OCI-LY7 (cell line): ENCODE measurements at places on chromosomes 3 and 15.

GRCh38 chr3:184874709-184875644 is 63.0 kb downstream of the VPS8 start:
- DNase-seq = peak; percentile 45

DNA sequence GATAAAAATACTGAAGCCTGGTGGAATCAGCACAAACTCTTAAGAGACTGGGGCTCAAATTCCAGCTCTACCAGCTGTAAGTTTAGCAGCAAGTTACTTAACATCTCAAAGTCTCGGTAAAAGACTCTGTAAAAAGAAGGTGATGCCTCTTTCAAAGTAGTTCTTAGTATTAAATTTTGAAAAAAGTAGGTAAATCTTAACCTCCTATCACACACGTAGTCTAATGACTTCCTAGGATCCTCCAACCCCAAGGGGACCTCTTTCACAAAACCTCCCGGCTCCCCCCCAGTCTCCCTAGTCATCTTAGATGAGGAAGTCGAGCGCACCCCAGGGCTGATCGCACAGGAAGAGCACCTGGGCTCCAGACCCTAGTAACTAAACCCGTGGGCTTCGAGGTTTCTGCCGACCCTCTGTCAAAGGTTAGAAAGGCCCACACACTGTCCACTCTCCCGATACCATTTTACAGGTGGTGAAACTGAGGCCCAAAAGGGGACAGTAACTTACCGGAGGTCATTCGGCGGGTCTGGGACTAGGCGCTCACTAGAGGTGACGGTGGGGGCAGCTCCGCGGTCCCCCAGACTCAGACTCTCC is 427 bp downstream of the MBD4 start:
- peak; percentile 80 for DNase-seq

- DNase-seq = no peak
Observed at GRCh38 chr3:83956431-83956830, 1002.4 kb upstream of the CADM2 start.

DNA sequence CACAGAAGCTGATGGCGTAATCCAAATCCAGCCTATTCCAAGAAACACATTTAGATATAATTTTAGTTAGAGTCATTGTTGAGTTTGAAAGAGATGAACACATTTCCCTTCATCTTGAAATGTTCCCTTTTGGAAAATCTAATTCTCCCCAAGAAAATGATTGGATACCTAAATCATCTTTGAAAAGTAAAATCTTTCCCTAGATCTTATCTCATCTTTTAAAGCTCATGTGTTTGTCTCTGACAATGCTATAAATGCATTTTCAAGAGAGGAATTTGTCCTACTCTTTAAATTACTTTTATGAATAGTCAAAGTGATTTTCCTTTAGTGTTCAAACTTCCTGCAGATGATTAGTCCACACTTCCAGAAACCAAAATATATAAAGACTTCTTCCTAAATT is 82.6 kb upstream of the CNTN6 start:
- DNase-seq = no peak

DNA sequence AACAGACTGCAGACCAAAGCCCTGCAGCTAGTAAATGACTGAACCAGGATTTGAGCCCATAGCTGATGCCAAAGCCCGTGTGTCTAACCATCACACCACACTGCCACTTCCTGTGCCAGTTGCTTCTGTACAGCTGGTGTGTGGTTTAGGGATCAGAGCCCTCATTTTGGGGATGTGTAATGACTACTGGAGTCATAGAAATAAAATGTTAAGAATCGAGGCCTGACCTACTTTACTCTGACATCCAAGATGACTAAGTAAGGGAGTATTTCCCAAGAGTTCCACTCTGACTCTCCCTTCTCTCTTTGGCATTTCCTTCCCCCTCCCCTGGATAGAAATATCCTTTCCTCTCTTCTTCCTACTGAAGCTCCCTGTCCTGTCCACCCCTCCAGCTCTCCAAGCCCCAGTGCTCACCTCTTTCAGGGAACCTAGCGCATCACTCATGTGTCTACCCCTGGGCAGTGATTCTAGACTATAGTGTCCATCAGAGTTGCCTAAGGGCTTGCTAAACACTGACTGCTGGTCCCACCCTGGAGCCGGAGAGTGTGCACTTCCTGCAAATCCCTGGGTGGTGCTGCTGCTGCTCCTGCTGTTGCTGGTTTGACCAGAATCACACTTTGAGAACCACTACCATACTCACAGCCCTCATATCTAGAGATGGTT is 53.8 kb downstream of the MGLL start:
- no peak for DNase-seq

- peak; percentile 87 for DNase-seq
Observed at GRCh38 chr15:38085114-38085513, 150.7 kb downstream of the TMCO5A start.

DNA sequence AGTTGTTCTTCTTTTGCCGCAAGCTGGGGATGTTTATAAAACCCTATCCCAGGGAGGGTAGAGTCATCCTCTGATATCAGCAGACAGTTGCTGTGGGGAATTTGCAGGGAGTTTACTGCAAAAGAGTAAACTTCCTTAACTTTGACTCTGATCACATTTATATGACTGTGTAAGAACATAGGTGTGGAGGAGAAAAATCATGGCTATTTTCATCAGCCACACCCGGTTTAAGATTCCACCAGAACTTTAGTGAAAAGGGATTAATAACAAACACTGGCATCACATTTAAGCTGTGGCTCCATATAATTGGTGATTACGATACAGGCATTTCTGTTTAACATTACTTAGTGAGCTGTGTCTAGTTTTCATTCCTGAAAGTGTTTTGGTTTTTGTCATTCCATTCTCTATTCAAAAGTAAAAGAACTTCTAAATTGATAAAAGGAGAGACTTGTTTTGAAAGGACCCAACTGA is 143.1 kb downstream of the MYLK start:
- no peak for DNase-seq

DNA sequence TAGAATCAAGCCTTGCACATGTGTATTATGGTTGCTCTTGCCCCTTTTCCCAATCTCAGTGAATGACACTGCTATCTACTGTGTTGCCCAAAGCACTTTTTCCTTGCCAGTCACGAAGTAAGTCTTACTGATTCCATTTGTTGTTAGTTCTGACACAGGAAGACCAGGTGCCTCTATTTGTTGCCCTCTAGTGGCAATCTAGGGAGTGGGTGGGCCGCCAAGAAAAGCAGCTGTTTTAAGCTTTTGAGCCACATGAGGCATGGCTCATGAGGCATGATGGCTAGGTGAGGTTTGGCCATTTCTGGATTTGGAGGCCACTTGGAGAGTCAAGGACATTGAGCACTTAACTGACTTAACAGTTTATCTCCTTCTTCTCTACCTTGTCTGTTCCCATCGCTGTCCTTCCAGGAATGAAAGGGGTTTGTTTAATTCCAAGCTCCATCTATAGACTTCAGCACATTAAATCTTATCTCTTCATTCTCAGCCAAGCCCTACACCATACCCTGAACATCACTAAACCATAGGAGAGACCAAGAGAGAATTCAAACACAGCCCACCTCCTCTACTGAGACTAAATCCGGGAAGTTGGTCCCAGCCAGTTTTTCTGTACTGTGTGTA is 103.1 kb downstream of the HCN4 start:
- peak; percentile 46 for DNase-seq

DNA sequence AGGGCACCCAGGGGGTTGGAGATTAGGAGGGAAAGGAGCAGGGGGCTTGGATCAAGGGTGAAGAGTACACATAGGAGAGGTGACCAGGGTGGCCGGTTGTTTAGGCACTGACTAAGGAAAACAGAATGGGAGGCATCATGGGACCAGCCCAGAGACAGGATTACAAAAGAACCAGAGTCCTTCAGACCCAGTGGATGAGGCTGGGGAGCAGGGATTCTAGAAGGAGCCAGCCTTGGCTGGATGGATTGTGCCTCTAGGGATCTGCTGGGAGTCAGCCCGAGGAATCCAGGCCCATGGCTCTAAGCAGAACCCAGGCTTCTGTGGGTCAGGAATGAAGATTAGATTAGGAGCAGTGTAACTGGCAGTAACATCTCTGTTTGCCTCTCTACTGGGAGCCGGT is 98.6 kb downstream of the ARNT2 start:
- DNase-seq = no peak

DNA sequence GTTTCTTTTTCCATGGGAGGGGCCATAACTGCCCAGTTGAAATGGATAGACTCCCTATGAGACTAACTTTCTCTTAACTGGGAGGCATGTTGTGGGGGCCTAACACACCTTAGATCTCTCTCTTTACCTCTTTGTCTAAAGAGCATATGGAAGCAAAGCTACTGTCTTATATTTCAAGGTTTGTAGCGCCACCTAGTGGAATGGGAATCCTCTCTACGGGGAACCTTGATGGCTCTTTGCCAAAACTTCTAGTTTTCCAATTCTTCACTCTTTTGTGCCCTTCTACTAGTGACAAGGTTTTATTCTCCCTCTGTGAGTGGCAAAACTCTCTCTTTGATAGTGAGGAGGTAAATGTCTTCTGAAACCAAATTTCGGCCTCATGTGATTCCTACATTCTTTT is 1030.4 kb upstream of the CADM2 start:
- peak; percentile 72 for DNase-seq

GRCh38 chr3:150464684-150465083 is 56.6 kb downstream of the TSC22D2 start:
- DNase-seq = no peak

DNA sequence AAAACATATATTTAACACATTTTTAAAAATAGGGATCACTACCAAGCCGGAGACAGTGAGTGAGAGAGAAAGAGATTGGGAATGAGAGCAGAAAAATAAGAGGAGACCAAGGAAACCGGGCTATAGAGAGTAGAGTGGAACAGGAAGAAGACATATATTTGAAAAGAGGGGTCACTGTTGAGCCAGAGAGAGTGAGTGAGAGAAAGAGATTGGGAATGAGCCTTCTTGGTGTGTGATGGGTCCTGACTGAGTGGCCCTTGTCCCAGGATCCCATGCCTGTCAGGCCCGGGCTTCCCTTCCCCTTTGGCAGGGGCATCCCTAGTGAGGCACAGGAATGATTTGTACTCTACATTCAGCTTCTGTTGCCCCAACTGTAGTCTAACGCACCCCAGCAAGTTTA is 646.6 kb downstream of the NTRK3 start:
- no peak for DNase-seq

GRCh38 chr3:71850654-71851053 is 65.7 kb upstream of the PROK2 start:
- DNase-seq = no peak

- DNase-seq = no peak
Observed at GRCh38 chr3:172334671-172335207, 113.5 kb downstream of the GHSR start.

GRCh38 chr15:87736401-87736800 is 520.1 kb downstream of the NTRK3 start:
- DNase-seq = no peak

DNA sequence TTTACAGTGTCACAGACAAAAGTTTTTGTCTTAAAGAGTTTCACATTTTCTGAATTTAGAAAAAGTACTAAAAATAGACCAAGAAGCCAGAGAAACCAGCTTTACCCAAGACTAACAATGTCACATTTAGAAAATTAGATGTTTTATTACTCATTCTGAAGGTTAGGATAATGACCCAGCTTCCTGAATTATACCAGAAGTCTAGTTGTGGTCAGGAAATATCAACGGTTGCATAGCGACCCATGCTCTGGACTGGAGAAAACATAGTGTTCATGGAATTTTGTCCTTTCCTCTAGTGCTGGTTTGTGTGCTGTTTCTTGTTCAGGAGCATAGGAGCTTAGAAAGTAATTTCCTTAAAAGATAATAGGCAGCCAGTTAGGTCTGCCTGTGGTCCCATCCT is 59.0 kb downstream of the DPPA2 start:
- DNase-seq = no peak

GRCh38 chr3:109806929-109807328 is 469.6 kb upstream of the DPPA4 start:
- DNase-seq = peak; percentile 10

DNA sequence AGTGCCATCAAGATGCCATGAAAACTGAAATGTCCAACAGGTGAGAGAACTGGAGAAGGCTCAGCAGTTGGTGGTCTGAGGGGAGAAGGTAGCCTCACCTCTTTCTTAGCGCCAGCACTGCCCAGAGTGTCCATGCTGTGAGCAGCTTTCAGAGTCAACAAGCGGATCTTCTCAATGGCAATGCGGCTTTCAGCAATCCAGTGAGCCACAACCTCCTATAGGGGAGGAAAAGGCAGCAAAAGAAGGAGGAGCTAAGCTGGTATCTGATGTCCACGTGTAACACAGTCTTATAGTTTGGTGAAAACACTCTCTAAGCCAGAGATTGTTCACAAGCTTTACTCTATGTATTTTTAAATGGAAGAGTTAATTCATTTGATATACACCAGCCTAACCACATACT is 36.1 kb upstream of the ACKR4 start:
- no peak for DNase-seq

DNA sequence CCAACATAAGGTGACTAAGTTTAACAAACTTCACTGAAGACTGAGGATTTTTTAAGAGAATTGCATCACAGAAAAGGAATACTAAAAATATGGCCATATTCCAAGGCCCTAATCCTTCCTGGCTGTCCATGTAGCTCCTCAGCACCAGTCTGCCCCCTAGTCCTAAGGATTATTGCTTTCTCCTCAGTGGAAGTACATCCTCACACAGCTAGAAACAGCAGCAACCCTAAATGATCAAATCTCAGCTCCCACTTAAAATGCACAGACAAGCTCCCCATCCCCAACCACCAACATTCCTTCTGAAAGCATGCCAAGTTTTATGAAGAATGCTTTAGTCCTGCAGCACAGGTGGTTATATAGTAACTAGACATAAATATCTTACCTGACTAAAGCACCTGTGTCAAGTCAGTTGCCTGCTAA is 14.7 kb downstream of the ST3GAL6 start:
- DNase-seq = no peak

DNA sequence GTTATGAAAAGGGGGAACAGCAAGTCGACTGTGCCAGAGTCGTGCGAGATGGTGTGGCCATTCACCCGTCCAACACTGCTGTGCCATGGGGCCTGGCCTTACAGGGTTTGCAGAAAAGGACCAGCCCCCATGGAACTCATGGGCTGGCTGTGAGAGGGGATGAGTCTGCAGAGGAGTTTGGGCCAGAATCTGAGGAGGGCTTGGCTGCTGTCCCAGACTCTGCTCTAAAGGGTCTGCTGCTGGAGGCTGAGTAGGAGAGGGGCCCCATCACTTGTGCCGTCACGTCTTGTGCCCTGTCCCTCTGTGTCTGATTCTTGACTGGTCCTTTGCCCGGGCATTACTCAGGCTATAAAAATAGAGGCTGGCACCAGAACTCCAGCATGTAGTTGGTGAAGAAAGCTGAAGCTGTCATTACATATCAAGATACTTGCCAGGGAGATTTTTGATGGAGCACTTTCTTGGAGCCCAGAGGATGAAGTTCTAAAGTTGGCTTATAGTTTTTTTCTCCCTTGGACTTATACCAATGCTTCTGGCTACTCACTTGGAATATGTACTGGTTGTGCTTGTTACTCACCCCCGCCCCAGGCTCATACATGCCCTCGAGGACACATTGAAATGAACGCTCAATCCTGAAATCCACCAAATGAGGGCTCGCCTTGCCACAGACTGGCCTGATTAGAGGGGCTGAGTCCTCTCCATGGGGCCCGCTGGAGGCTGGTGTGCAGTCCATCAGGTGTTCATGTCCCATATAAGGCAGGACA is 10.2 kb downstream of the PXYLP1 start:
- DNase-seq = no peak

GRCh38 chr3:95670765-95671164 is 1143.6 kb upstream of the EPHA6 start:
- no peak for DNase-seq

- DNase-seq = no peak
Observed at GRCh38 chr3:112617285-112617684, 23.7 kb downstream of the CCDC80 start.

- peak; percentile 49 for DNase-seq
Observed at GRCh38 chr15:83207009-83207659, 489 bp downstream of the HDGFL3 start.

- no peak for DNase-seq
Observed at GRCh38 chr3:179098388-179099077, 26.9 kb upstream of the ZMAT3 start.
